ENCODE measurements at places on chromosomes 7 and 10. TPM values are rescaled to one million over a fixed set of nuclear protein-coding genes. Genes with fewer than 3 reads are reported as not detected.

DNA sequence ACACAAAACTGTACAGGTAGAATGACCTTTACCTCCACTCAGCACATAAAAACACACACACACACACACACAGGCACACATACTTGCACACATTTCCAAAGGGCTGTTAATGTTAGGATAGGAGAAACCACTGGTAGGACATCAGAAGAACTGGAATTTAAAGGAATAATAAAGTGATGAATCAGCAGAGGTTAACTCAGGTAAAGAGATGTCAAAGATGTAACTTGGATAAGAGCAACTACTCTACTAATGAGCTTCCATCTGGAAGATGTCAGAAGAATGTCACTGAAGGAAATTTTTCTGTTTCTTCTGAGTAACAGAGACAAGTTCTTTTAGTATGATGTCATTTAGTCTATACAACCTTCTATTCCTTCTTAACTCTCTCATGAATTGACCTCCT, 26.4 kb upstream of the GPR37 start:
- DNase-seq, result no peak

DNA sequence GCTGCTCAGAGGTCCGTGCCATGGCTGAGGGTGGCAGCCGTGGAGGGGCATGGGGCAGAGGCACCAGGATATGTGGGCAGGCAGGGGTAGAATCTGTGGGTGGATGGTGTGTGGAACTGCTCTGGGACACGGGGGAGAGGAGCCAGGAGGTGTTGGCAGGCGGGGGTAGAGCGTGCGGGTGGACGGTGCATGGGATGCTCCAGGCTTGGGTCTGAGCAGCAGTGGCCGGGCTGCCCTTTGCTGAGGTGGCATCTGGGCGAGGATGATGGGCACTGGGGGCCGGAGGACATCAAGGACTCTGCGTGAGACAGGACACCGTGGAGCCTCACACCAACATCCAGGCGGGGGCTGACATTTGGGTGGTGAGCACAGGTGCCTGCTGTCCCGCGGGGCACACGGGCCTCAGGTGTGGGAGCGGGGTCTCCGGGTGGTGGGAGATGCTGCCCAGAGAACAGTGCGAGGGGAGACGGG, 46.2 kb downstream of the JAKMIP3 start:
- no peak for DNase-seq

Gene LRRC18
- not detected for total RNA-seq

- no peak for DNase-seq
These were observed 15.5 kb upstream of the GPR15LG start for GRCh38 chr10:84158061-84158460.

Gene AKR1B1
- total RNA-seq, result 48.3 TPM

- DNase-seq, result no peak
These were observed 21.1 kb upstream of the BPGM start for GRCh38 chr7:134625550-134625949.

GRCh38 chr10:106473129-106473685, 691.3 kb downstream of the SORCS1 start:
- DNase-seq, result no peak

DNA sequence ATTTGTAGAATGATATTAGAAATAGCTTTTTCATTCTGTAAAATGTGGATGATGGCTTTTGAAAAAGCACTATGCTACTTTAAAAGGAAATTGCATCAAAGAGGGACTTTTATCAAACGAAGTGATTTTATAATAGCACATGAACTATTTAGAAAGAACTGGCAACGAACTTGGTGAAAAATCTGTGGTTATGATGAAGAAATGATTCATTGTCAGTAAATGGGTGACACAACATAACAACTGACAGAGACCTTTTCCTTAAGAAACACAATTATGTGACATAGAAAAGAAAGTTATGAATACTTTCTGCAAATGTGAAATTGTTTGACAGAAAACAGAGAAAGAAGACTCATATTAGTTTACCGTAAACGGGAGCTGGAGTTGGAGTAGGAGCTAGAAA, 60.7 kb upstream of the LAMB4 start:
- DNase-seq, result no peak

DNA sequence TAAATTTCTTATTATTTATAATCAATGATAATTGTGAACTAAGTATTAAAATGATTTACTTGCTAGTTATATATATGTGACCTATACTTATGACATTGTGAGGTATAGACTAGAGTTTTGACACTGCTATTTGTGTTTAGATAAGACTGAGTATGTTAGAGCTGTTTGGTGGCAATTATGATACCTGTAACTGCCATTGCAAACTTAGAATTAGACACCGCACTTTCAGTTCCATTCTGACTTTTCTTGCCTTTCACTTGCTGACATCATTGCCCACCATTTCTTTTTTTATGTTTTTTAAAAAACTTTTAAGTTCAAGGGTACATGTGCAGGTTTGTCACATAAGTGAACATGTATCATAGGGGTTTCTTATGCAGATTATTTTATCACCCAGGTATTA, 214.5 kb downstream of the MBL2 start:
- DNase-seq, result no peak

DNA sequence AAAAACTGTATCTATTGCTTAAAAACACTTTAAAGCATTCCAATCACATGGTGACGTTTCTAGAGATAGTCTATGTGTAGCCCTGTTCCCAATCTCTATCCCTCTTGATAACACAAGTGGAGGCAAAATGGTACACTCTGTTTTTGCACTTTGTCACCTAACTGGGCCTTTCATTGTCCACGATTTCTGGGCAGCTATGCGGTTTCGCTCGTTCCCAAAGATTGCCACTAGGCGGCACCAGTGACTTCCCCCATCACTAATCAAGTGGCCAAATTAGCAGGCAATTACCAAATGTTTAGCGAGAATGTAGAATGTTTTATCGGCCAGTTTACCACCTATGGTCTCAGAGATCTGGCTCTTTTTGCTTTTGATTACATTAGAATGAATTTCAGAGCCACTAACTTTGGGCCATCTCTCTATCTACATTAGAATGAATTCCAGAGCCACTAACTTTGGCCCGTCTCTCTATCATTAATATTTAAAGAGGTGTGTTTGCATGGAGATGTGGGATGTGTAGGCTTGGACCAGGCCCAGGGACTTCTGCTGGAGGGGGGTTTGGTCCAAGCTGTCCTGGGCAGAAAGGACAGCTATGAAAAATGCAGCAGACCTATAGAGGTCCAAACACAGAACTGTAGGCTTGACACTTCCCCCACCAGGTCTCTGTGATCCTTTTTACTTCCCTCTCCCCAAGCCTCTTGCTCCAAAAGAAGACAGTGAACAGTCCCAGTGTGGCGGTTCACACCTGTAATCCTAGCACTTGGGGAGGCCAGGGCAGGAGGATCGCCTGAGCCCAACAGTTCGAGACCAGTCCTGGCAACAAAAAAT, 90.1 kb downstream of the EPC1 start:
- peak; percentile 64 for DNase-seq

Gene GPRIN2
- total RNA-seq, result not detected

Gene NME8
- total RNA-seq, result not detected

- DNase-seq, result no peak
These were observed 3.5 kb upstream of the LRRC18 start for GRCh38 chr10:48943096-48943495.

Gene MSMB
- not detected for total RNA-seq

Gene AKR1D1
- not detected for total RNA-seq

GRCh38 chr10:69633673-69634635, 3.9 kb downstream of the FAM241B start:
- DNase-seq, result no peak

DNA sequence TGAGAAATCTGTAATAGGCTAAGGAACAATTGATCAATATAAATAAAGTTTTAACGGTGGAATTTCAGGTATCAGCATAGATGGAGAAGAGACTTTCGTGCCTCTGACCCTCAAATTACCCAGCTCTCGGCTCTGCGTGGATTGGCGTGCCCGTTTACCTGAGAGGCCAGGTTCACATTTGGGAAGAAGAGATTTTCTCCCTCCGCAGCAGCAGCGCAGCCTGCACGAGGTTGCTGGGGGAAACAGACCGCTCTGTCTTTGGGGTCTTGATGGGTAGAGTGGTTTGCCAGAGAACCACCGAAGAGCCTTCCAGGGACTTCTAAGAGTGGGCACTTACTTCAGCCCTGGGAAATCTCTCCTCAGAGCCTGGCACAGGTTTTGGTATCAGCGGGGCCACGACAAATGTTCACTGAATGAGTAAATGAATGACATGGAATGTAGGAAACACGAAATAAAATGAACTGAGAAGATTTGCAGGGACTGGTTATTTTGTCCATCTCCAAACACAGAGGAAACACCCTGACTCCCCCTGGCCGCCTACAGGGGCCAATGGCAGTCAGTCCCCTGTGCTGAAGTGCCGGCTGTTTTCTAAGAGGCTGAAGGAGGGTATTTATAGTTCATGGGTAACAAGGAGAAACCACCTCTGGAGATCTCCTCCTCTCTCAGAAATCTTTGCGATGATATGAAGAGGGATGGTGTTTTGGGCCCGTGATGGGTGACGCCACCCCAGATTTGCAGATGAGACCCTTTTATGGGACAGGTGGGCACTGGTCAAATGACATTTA, 338.5 kb downstream of the ADARB2 start:
- DNase-seq, result no peak

- no peak for DNase-seq
These were observed 31.0 kb downstream of the MKI67 start for GRCh38 chr10:128095027-128095752.

Gene ADAM12
- total RNA-seq, result 1.3 TPM

DNA sequence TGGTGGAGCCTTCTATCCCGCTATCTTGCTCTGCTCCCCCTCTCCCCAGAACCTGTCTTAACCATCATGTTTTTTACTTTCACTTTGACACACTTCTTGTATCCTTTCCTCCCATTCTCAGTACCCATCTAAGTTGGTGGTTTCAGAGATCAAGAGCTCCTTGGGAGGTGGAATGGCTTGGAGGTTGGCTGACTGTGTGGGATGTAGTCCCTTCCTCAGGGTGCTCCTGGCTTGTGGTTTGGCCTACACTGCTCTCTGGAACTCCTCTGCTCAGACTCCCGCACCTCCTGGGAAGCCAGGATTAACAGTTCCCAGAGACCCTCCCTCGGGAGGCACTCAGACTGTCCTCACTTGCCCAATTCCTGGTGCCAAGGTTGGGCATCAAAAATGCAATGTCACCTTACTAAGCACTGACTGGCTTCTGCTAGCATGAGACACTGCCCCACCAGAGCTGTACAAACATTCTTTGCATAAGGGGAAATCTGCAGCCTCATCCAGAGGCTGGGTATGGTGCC, 93.1 kb upstream of the NAMPT start:
- DNase-seq, result no peak

Gene FFAR4
- not detected for total RNA-seq

- DNase-seq, result no peak
These were observed 115.1 kb downstream of the RNF216 start for GRCh38 chr7:5666361-5666760.

Gene CHRM2
- total RNA-seq, result not detected

Data from dermis microvascular lymphatic vessel endothelial cell (primary cell).